MCF 10A (cell line): ENCODE measurements at places on chromosomes 4 and X. TPM values are rescaled to one million over a fixed set of nuclear protein-coding genes. Genes with fewer than 3 reads are reported as not detected.

Gene EREG
- total RNA-seq, result 28.3 and 34.0 TPM in 2 replicates

DNA sequence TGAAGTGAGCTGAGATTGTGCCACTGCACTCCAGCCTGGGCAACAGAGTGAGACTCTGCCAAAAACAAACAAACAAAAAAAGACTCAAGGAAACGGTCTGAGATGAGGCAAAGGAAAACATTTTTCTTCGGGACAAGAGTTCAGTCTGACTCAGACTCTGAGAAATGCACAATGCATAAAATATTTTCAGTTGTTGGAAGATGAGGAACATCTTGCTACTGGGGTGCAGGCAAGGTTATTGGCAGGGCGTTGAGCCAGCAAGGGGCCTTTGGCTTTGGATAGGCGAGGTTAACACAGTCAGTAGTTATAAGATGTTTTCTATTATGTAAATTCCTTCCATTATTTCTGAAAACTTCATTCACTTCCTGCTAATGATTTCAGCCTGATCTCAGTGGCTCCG lies 96.1 kb upstream of the VCX start:
- H3K4me1 ChIP-seq, result no peaks in the 10 kb centered on the region
- DNase-seq, result peak; percentile 1
- H3K36me3 ChIP-seq, result no peaks in the 10 kb centered on the region

GRCh38 chrX:119398974-119399771 lies at the start of gene SLC25A43:
SLC25A43 (plus strand) TSS chrX:119399336; CDS start chrX:119399404, 68 bp downstream.
- no peaks in the 10 kb centered on the region for H3K36me3 ChIP-seq
- H3K4me1 ChIP-seq, result peaks cover 11% of the 10 kb centered on the region
- H3K27ac ChIP-seq, result peak within 1 kb of the TSS; percentile 92
- H3K27me3 ChIP-seq, result peaks cover 1% of the 10 kb centered on the region
- DNase-seq, result peak; percentile 31

- no peak overlapping the region for H3K27ac ChIP-seq
- no peaks in the 10 kb centered on the region for H3K4me1 ChIP-seq
- no peak overlapping the region for H3K4me3 ChIP-seq
Measured at GRCh38 chrX:37746218-37746941, 33.5 kb upstream of the CYBB start.

Gene ASMT
- total RNA-seq, result not detected in 2 replicates

Gene BCORL1
- total RNA-seq, result 2.9 and 5.1 TPM in 2 replicates

DNA sequence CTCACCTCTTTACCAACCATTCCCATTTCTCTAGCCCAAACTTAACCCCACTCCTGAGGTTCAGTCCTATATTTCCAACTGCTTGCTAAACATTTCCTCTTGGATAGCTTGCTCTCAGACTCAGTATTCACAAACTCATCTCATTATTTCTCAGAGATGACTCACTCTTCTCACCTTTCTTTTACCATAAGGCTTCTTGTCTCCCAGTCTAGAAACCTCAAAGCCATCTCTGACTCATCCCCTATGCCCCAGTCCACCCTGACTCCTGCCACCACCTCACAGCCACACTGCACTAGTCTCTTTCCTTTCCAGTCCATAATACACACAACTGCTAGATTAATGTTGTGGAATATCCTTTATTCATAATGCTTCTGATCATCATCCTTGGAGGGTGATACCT lies 4.8 kb downstream of the FRMPD3 start:
- peak; percentile 71 for DNase-seq
- no peaks in the 10 kb centered on the region for H3K4me1 ChIP-seq
- H3K4me3 ChIP-seq, result no peak overlapping the region
- no peak overlapping the region for H3K27ac ChIP-seq
- H3K27me3 ChIP-seq, result peaks cover under 1% of the 10 kb centered on the region

GRCh38 chr4:101977076-101977475 lies 186.5 kb downstream of the BANK1 start:
- H3K27me3 ChIP-seq, result no peaks in the 10 kb centered on the region
- DNase-seq, result peak; percentile 97
- H3K4me1 ChIP-seq, result peaks cover 8% of the 10 kb centered on the region
- no peaks in the 10 kb centered on the region for H3K36me3 ChIP-seq
- H3K4me3 ChIP-seq, result no peak overlapping the region
- no peak overlapping the region for H3K27ac ChIP-seq

Gene CXorf49
- not detected in 2 replicates for total RNA-seq

DNA sequence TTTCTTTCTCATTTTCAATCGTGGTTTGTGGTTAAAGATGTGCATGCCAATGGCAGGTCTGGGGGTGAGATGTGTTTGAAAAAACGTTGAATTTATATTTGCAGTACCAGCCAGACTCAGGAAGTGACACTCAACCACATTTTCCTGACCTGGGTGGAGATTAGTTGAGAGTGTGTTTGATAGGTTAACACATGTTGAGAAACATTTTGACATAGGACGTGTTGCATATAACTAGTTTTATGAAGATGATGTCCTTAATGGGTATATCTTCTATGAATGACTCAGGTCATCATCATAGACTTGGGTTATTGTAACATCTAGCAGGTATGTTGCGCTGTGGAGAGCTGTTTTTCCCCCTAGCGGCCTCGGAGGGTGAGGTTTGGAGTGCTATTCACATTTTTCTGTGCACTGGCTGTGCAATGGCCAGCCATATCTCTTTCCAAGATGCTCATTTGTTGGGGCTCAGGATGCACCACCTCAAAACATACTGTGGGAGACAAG lies 21.7 kb upstream of the CD38 start:
- peaks cover 5% of the 10 kb centered on the region for H3K4me1 ChIP-seq
- H3K36me3 ChIP-seq, result no peaks in the 10 kb centered on the region
- H3K27ac ChIP-seq, result no peak overlapping the region

GRCh38 chr4:141995056-141995455 lies 358.7 kb downstream of the IL15 start:
- H3K27me3 ChIP-seq, result no peaks in the 10 kb centered on the region
- no peaks in the 10 kb centered on the region for H3K36me3 ChIP-seq
- no peak overlapping the region for H3K27ac ChIP-seq
- H3K4me1 ChIP-seq, result no peaks in the 10 kb centered on the region
- DNase-seq, result no peak

- H3K36me3 ChIP-seq, result no peaks in the 10 kb centered on the region
- no peak for DNase-seq
- peaks cover 70% of the 10 kb centered on the region for H3K27me3 ChIP-seq
- no peak overlapping the region for H3K4me3 ChIP-seq
- no peak overlapping the region for H3K27ac ChIP-seq
Measured at GRCh38 chr4:16859031-16859430, 39.4 kb downstream of the LDB2 start.

- H3K27ac ChIP-seq, result no peak overlapping the region
- DNase-seq, result no peak
- no peaks in the 10 kb centered on the region for H3K36me3 ChIP-seq
- H3K27me3 ChIP-seq, result peaks cover 39% of the 10 kb centered on the region
Measured at GRCh38 chrX:36950495-36951253, 57.5 kb upstream of the FAM47C start.

- no peak overlapping the region for H3K4me3 ChIP-seq
- H3K4me1 ChIP-seq, result no peaks in the 10 kb centered on the region
- peaks cover 84% of the 10 kb centered on the region for H3K27me3 ChIP-seq
- no peak overlapping the region for H3K27ac ChIP-seq
- no peak for DNase-seq
Measured at GRCh38 chrX:132086672-132087071, 41.1 kb downstream of the FRMD7 start.

GRCh38 chr4:56657818-56658217 lies 23.3 kb downstream of the HOPX start:
- H3K36me3 ChIP-seq, result no peaks in the 10 kb centered on the region
- H3K4me1 ChIP-seq, result peaks cover 18% of the 10 kb centered on the region
- DNase-seq, result no peak
- peaks cover 74% of the 10 kb centered on the region for H3K27me3 ChIP-seq

GRCh38 chrX:40987413-40987812 lies 97.8 kb upstream of the USP9X start:
- H3K36me3 ChIP-seq, result no peaks in the 10 kb centered on the region
- H3K27ac ChIP-seq, result no peak overlapping the region
- no peak for DNase-seq
- H3K4me3 ChIP-seq, result no peak overlapping the region
